ENCODE measurements at places on chromosomes 5 and 9. TPM values are rescaled to one million over a fixed set of nuclear protein-coding genes. Genes with fewer than 3 reads are reported as not detected.

Gene DIAPH1
- 102 TPM for total RNA-seq

Gene SLC4A9
- total RNA-seq, result not detected

Gene ACSL6
- total RNA-seq, result not detected

Gene ITK
- total RNA-seq, result not detected

Gene LCN10
- total RNA-seq, result not detected

Gene SNCAIP
- 0.12 TPM for total RNA-seq

Gene FXN
- 22.3 TPM for total RNA-seq

Gene ACOT12
- total RNA-seq, result not detected

Gene ANXA1
- 1,050 TPM for total RNA-seq

Gene PCDHGA7
- total RNA-seq, result 2.5 TPM

Gene PPP1R2B
- not detected for total RNA-seq

Gene MSMP
- not detected for total RNA-seq

Gene ANKRD20A1
- not detected for total RNA-seq

Gene ZNF618
- total RNA-seq, result 13.6 TPM

Gene PCAT7
- not detected for total RNA-seq

Gene SLC36A2
- total RNA-seq, result not detected

Gene ASPN
- 5.7 TPM for total RNA-seq

Gene SEMA5A
- total RNA-seq, result 64.6 TPM

Gene S1PR3
- total RNA-seq, result 15.2 TPM

Gene STX17
- 13.5 TPM for total RNA-seq

Gene NKD2
- total RNA-seq, result not detected

Gene IFNA13
- not detected for total RNA-seq

Gene SPAG8
- total RNA-seq, result 0.65 TPM

Gene TMEM174
- total RNA-seq, result not detected

Gene TYRP1
- total RNA-seq, result not detected

Gene PLAC8L1
- total RNA-seq, result not detected

Gene BARHL1
- not detected for total RNA-seq

Gene PPP3R2
- total RNA-seq, result not detected

Gene FBXL7
- 18.1 TPM for total RNA-seq

Gene SLC6A3
- not detected for total RNA-seq

Gene FGF1
- 41.8 TPM for total RNA-seq

Gene ABL1
- total RNA-seq, result 62.4 TPM

Gene ANKRD31
- total RNA-seq, result not detected

Gene SH3TC2
- 9.1 TPM for total RNA-seq

Gene TMEM171
- 1.7 TPM for total RNA-seq

Gene PARP8
- total RNA-seq, result 4.8 TPM

Gene S100Z
- not detected for total RNA-seq

Gene ANKRD33B
- 12.3 TPM for total RNA-seq

Gene ADGRD2
- not detected for total RNA-seq

Gene KIAA1191
- 98.5 TPM for total RNA-seq

Gene SMIM3
- 36.4 TPM for total RNA-seq

Gene STOM
- total RNA-seq, result 112 TPM

Gene CXXC5
- 58.5 TPM for total RNA-seq

Gene ARL14EPL
- total RNA-seq, result not detected

Gene PRRC2B
- 142 TPM for total RNA-seq

Gene ORM2
- not detected for total RNA-seq

Gene CDC20B
- 0.20 TPM for total RNA-seq
